Skeletal muscle tissue (tissue), 5 donors: ENCODE measurements at places on chromosomes 7 and 10. TPM values are rescaled to one million over a fixed set of nuclear protein-coding genes. Genes with fewer than 3 reads are reported as not detected.

Gene VSIR
- total RNA-seq: 13.6 TPM

Gene HECTD2
- total RNA-seq: 14.6 TPM

Gene ANXA8L1
- 0.52 TPM for total RNA-seq

Gene CLCN1
- total RNA-seq: 4.7 TPM

Gene UNC5B
- 6.3 TPM for total RNA-seq

Gene RASSF4
- 21.4 TPM for total RNA-seq

Gene FRMPD2
- not detected for total RNA-seq

Gene PPP1R3C
- 218 TPM for total RNA-seq

Gene LRRD1
- 0.52 TPM for total RNA-seq

Gene VPS41
- total RNA-seq: 35.5 TPM

Gene UPK3BL1
- total RNA-seq: 7.3 TPM

Gene GALNT17
- total RNA-seq: 24.5 TPM

Gene TRIM73
- 2.6 TPM for total RNA-seq
